ENCODE measurements at places on chromosomes 16 and 17. TPM values are rescaled to one million over a fixed set of nuclear protein-coding genes. Genes with fewer than 3 reads are reported as not detected.

IL34 gene
- total RNA-seq = 0.50 TPM

DNA sequence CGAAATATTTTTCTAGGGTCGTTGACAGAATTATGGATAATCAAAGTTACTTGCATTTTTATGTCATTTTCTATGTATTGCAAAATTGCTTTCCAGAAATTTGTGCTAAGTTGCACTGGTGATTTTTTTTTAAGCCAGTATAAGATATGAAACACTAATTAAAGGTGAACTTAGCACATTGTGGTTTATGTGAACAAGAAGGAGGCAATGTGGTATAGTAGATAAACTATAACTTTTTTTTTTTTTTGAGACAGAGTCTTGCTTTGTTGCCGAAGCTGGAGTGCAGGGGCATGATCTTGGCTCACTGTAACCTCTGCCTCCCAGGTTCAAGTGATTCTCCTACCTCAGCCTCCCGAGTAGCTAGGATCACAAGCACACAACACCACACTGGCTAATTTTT, 13.2 kb downstream of the DGKE start:
- H3K4me3 ChIP-seq = no peak overlapping the region
- H3K27me3 ChIP-seq = no peaks in the 10 kb centered on the region
- DNase-seq = no peak
- no peaks in the 10 kb centered on the region for H3K4me1 ChIP-seq
- no peak overlapping the region for H3K27ac ChIP-seq

DNA sequence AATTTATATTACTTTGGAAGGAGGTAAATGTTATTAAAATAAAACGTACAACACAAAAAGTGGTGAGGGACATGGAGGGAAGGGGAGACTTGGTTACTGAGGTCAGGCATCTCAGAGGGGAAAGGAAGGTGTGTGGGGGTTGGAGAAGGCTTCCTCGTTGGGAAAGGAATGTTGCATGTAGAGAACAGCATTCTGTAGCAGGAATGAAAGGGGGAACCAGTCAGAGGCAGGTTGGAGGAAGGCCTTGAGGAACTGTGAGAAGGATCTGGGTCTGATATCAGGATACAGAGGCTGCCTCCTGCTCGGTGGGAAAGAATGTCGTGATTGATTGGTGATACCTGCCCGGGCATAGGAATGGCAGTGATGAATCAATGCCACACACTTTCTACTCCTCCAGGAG, 103.3 kb upstream of the ZFHX3 start:
- no peak for DNase-seq
- no peaks in the 10 kb centered on the region for H3K27me3 ChIP-seq

OSBPL7 gene
- total RNA-seq = 41.4 TPM

PROCA1 gene
- 13.9 TPM for total RNA-seq

DNA sequence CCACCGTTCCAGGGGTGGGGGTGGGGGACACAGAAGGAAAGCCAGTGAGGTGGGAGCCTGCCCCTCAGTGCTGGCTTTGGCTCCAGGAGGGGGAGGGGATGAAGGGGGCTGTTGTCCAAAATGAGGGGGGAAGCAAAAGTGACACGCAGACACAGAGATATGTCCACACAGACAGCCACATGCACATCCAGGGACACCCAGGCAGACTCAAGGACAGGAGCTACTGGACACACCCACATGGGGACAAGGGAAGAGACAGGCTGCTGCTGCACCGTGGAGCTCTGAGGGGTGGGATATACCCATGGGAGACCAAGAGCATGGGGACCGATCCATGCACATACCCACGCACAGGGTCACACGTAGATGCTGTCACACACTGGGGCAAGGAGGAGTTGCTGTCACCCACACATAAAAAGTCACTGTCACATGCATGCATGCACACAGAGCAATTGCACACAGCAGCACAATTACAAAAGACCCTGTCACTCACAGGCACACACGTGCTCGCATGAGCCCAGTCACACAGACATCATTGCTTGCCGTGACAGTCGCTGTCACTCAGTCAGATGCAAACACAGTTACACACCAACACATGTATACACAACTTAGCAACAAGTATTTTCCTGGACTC, 1.3 kb downstream of the THRA start:
- DNase-seq = no peak
- H3K4me1 ChIP-seq = peaks cover 31% of the 10 kb centered on the region
- peak overlapping the region; percentile 81 for H3K4me3 ChIP-seq
- H3K27ac ChIP-seq = peak overlapping the region; percentile 84
- peaks cover 3% of the 10 kb centered on the region for H3K36me3 ChIP-seq

GRCh38 chr16:89982318-89982717, 33.8 kb downstream of the DEF8 start:
- H3K4me3 ChIP-seq = no peak overlapping the region
- H3K27ac ChIP-seq = no peak overlapping the region
- no peak for DNase-seq
- peaks cover 11% of the 10 kb centered on the region for H3K36me3 ChIP-seq

SKAP1 gene
- 109 TPM for total RNA-seq

DNA sequence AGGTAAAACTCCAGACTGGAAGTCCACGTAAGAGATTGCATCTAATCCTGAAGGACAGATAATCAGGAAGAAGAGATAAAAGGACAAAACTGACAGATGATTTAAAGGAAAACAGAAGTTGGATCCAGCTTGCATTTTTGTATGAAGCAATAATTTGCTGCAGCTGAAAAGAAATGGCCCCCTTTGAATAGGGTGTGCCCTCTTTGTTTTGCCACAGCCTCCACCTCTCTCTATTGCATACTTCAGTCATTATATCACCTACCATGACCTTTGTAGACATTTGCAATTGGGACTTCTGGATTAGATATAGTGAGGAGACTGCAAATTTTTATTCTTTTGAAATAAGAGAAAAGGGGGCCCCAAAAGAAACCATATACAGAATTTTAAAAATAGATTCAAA, 8.1 kb downstream of the NOG start:
- no peaks in the 10 kb centered on the region for H3K36me3 ChIP-seq
- no peak for DNase-seq
- no peaks in the 10 kb centered on the region for H3K4me1 ChIP-seq
- H3K4me3 ChIP-seq = no peak overlapping the region
- H3K27me3 ChIP-seq = peaks cover 3% of the 10 kb centered on the region

DNA sequence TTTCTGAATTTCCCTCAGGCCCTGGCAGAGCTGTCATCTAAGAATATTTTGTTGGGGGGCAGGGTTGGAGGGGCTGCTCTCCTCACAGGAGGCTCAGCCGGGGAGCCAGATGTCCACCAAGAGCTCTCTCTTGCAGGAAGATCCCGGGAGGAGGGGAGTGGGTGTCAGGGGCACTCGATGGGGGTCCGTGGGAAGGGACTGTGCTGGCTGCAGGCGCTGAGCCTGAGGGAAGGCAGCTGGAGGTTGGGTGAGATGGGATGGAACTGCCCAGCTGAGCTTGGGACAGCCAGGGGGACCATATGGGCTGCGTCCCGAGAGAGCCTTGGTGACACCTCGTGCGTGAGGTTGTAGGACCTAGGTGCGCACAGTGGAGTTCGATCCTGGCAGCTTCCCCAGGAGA, 111.2 kb upstream of the GSE1 start:
- H3K27ac ChIP-seq = no peak overlapping the region
- no peaks in the 10 kb centered on the region for H3K27me3 ChIP-seq
- no peaks in the 10 kb centered on the region for H3K4me1 ChIP-seq
- H3K36me3 ChIP-seq = no peaks in the 10 kb centered on the region
- no peak for DNase-seq

GRCh38 chr16:80862160-80862705, 57.8 kb upstream of the CDYL2 start:
- H3K27me3 ChIP-seq = peaks cover 6% of the 10 kb centered on the region
- no peak for DNase-seq
- H3K36me3 ChIP-seq = no peaks in the 10 kb centered on the region
- no peaks in the 10 kb centered on the region for H3K4me1 ChIP-seq

DNA sequence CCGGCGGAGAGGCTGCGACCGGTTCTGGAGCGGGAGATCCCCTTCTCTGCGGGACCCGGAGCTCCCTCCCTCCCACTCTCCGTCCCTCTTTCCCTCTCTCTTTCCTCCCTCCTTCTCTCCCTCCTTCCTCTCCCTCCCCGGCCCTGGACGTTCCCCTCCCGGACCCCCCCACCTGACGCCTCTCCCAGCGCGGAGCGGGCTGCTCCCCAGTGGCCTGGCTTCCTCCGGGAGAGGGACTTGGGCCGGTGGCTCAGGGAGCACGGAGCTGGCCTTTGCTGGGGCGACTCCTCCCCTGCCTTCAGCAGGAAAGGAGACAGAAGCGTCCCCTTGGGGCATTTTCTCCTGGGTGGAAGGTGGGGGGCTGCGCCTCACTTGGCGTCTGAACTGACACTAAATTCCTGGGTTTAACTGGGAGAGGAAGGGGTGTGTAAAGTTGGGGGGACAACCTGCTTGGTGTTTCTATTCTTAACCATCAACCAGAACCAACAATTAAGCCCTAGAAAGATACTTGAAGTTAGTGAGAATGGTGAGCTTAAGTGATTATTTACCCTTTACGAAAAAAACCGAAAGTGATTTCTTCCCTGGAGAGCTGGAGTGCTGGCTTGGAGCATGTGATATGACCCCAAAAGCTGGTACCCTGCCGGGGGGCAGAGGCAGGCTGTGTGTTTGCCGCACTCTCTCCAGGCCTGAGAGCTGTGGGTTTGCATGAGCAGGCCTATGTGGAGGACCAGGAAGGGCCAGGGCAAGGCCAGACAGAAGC, 775 bp downstream of the SPIRE2 start:
- DNase-seq = no peak
- no peak overlapping the region for H3K4me3 ChIP-seq
- no peak overlapping the region for H3K27ac ChIP-seq
- H3K27me3 ChIP-seq = peaks cover 10% of the 10 kb centered on the region
- H3K36me3 ChIP-seq = no peaks in the 10 kb centered on the region

- no peak for DNase-seq
- no peaks in the 10 kb centered on the region for H3K4me1 ChIP-seq
- H3K4me3 ChIP-seq = no peak overlapping the region
These were observed 19.5 kb upstream of the GAS7 start for GRCh38 chr17:10217916-10218315.

DNA sequence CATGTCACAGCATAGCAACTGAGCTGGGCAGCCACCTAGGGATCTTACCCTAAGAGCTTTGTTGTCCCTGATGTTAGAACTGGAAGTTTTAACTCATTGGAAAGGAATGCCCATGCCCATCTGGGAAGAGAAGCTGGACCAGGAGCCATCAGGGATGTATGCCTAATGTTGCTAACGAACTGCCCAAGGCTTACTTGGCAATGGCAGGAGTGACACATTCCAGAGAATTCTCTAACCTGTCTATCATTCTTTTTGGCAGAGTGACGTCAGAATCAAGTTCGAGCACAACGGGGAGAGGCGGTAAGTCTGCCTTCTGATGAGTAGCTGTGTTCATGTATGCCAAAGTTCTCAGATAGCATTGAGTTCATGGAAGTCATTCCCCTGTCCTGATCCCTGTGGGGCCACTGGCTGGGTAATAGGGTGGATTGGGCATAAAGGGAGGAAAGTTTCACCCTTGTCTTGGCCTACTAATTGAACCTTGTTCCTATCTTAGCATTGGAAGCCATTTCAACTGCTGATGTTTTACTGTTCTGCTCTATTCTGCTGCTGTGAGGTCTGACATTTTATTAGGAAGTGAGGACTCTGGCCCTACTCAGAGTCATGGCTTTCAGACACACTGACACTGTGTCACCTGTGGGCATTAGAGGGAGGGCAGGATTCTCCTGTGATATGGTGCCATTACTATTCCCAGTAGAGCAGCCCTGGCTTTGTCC, 23.7 kb downstream of the MAP3K3 start:
- H3K4me1 ChIP-seq = peaks cover 4% of the 10 kb centered on the region
- H3K4me3 ChIP-seq = no peak overlapping the region
- no peak overlapping the region for H3K27ac ChIP-seq
- no peak for DNase-seq
- no peaks in the 10 kb centered on the region for H3K27me3 ChIP-seq

- DNase-seq = no peak
- H3K4me1 ChIP-seq = no peaks in the 10 kb centered on the region
- no peaks in the 10 kb centered on the region for H3K36me3 ChIP-seq
These were observed 21.9 kb downstream of the CNGB1 start for GRCh38 chr16:57949013-57949412.

GRCh38 chr17:35185849-35186248, 8.3 kb downstream of the SLC35G3 start:
- no peak for DNase-seq
- no peak overlapping the region for H3K4me3 ChIP-seq
- H3K4me1 ChIP-seq = peaks cover 14% of the 10 kb centered on the region
- H3K36me3 ChIP-seq = no peaks in the 10 kb centered on the region
- no peak overlapping the region for H3K27ac ChIP-seq

DNA sequence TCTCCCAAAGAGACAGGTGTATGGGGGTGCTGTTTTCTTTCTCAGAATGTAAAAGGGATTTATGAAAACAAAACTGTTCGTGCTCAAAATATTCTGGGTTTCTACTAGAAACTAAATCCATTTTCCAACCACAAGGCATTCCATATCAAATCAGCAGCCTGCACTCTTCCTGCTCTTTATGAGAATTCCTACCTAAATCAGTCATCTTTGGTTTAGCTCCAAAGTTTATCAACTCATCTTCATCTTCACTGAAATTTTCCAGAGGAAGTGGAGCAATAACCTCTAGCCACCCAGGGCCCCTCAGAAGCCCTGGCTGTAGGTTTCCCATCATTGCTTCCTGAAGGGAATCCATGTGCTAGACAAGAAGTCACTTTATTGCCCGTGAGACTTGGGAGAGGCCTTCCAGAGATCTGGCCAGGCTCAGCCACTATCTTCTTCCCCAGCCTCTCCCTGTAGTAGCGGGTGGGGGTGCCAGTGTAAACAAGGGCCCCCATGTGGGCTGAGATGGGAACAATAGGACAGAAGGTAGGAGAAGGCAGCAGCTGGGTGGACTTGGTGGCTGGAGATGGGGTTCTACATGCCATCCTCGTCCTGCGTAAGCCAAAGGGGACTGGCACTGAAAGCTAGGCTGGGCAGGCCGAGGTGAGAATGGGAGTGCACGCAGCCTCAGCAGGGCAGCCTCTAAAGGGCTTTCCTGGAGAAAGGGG, 22.0 kb upstream of the ALDH3A1 start:
- no peaks in the 10 kb centered on the region for H3K27me3 ChIP-seq
- no peaks in the 10 kb centered on the region for H3K36me3 ChIP-seq
- DNase-seq = no peak
- H3K4me1 ChIP-seq = peaks cover 73% of the 10 kb centered on the region
- no peak overlapping the region for H3K4me3 ChIP-seq

UNC45B gene
- 0.62 TPM for total RNA-seq

- H3K27ac ChIP-seq = no peak overlapping the region
- H3K4me1 ChIP-seq = peaks cover 35% of the 10 kb centered on the region
- H3K36me3 ChIP-seq = peaks cover 47% of the 10 kb centered on the region
- DNase-seq = no peak
These were observed 27.8 kb downstream of the CYB5D2 start for GRCh38 chr17:4170639-4171280.

TBC1D3I gene
- 0.54 TPM for total RNA-seq

- peak overlapping the region; percentile 58 for H3K27ac ChIP-seq
- peaks cover 24% of the 10 kb centered on the region for H3K4me1 ChIP-seq
- no peak for DNase-seq
- H3K27me3 ChIP-seq = no peaks in the 10 kb centered on the region
These were observed 4.7 kb upstream of the IL17C start for GRCh38 chr16:88633684-88634140.

GRCh38 chr16:71383054-71383773, 24.7 kb downstream of the CALB2 start:
- H3K4me3 ChIP-seq = no peak overlapping the region
- no peak overlapping the region for H3K27ac ChIP-seq
- H3K36me3 ChIP-seq = no peaks in the 10 kb centered on the region
- H3K27me3 ChIP-seq = no peaks in the 10 kb centered on the region

- no peak overlapping the region for H3K27ac ChIP-seq
- no peaks in the 10 kb centered on the region for H3K4me1 ChIP-seq
- H3K36me3 ChIP-seq = no peaks in the 10 kb centered on the region
- H3K27me3 ChIP-seq = no peaks in the 10 kb centered on the region
- DNase-seq = no peak
- H3K4me3 ChIP-seq = no peak overlapping the region
These were observed 414.3 kb downstream of the RBFOX1 start for GRCh38 chr16:7746941-7747340.
